ENCODE measurements at places on chromosomes 2 and 18.

GRCh38 chr2:9782197-9782719 is 61.0 kb upstream of the TAF1B start:
- DNase-seq: no peak

DNA sequence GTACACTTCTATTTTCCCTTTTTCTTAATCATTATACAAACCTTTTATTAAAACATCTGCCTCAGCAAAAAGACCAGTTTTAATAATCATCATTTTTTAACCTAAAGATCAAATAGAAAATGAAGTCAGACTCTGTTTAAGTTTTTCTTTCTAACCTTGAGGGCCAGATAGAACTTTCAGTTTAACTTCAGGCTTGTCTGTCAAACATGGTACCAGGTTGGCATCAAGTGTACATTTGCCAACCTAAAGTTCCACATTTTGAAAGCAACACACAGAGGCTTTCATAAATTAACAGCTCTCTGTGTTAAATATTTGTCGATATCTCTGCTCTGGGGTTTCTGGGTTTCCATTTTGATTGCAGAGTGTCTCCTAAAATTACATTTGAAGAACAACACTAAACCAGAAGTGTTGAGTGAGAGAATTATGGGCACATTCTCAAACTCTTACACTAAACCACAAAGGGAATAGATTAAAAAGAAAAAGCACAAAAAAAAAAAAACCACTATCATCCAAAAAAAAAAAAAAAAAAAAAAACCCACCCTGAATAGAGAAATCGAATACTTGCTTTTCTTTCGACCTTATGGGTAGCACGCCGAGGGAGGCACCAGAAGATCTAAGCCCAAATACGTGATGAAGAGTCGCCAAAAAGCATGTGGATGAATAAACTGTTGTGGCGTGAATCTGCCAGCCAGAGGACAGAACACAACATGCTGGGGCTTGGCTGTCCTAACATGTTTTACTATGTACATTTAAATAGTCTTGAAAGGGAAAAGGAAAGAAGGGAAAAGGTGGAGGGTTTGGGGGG is 166.2 kb downstream of the TCF4 start:
- no peak for DNase-seq

DNA sequence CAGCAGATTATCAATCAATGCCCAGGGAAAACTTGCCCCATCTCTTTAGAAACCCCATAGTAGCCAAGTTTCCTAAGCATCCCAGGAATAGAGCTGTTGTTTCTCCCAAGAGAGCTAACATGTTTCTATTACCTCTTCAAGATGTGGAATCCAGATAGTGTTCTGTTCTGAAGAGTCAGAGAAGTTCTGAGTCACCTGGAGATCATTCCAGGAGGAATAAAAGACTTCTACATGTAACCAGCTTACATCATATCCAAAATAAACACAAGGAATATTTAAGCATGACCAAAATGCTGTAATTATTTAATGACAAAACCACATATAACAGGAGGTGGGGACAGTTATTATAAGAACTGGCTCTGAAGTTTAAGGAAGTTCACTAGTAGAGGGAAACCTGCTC is 51.0 kb upstream of the GORASP2 start:
- no peak for DNase-seq

DNA sequence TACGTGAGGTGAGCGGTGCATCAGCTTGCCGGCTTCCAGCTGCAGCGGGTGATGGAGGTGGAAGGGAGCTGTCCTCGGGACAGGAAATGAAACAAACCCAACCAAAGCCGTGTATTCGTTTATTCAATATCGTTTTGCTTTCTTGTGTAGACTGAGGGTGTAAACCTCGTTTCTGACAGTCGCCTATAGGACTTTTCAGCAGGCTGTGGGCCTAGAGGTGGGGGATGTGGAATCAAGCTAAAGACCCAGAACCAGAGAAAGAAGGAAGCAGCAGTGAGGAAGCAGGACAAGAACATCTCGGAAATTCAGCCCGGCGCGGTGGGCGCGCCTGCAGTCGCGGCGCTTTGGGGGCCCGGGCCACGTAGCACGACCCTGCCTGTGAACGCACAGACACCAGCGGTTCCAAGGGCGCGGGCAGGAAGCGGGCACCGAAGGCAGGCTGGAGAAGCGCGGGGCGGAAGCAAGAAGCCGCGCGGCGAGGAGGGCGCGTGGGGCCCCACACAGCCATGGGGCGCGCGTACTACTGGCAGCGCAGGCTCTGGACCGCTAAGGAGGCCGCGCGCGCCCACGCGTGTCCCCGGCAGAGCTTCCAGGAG is 755 bp upstream of the ATP9B start:
- no peak for DNase-seq

GRCh38 chr2:196274387-196274809 is 103.0 kb upstream of the STK17B start:
- no peak for DNase-seq

GRCh38 chr2:234051374-234052070 is 1.0 kb downstream of the SPP2 start:
- no peak for DNase-seq

GRCh38 chr2:119487434-119488244 is 36.6 kb downstream of the SCTR start:
- no peak for DNase-seq

DNA sequence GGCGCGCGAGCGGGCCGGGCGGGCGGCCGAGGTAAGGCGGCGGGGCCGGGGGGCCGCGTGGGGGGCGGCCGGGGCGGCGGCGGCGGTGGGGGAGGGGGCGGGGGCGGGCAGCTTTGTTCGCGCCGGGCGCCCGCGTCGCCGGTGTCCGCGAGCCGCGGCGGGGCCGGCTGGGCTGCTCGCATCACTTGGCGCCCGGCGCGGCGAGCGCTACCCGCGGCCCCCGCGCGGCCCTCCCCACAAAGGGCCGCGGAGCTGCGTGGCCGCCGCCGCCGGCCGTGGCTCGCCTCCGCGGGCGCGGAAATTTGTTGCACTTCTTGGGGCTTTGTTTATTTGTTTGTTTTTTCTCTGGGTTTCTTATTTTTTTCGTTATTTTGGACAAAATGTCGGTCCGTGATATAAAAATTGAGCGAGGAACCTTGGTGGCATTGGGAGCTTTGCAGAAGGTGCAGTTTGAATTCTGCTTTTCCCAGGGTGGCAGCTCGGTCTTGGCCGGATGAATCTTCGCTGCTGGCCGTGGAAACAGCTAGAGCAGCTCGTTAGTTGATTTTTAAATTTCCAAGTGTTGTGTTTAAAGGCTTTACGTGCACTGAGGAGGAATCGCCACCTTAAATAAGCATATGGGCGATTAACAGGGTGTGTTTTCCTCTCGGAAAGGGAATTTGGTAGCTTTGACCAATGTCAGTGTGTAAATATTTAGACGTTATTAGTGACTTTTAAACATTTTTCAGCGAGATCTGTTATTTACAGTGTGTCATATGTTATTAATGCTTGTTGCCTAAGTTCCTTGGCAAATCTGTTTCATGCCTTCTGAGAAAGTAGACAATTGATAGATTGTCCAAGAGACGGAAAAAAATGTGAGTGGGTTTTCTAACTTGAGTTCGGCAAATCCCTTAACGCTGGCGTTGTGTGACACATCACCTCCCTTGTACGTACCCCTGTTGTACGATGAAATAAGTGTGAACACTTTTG is 822 bp downstream of the UBE2E3 start:
- DNase-seq: no peak

DNA sequence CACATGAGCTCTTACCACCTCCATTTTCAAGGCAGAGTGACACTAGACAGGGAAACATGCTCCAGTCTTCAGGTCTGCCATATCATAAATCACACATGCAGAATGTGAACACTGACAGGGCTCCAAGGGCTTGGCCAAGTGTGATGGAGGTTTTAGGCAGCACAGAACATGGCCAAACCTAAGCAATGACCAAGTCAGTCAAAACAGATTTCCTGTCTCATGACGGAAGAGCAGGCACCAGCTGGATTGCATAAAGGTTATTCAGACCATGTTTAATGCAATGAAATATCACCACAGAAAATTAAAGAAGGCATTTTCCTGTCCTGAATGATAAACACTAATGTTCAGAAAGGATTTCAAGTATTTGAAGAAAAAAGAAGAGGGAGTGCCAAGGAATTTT is 72.5 kb downstream of the SUMO1 start:
- DNase-seq: no peak

DNA sequence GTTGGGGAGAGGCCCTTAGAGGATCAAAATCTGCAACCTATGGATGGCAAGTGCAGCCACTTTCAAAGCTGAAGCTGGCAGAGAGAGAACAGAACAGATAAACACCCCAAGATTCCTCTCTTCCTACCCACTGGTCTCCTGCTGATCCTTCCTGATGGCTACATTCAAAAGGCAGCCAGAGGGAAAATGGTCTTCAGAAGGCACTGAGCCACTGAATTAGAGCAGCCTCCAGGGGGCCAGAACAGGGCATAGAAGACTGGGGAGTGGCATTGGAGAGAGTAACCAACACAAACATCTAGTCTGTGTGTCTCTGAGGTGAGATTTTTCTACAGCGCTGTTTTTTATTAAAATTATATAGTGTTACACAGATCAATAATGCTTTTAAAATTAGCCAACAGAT is 432.6 kb downstream of the PARD3B start:
- DNase-seq: no peak

DNA sequence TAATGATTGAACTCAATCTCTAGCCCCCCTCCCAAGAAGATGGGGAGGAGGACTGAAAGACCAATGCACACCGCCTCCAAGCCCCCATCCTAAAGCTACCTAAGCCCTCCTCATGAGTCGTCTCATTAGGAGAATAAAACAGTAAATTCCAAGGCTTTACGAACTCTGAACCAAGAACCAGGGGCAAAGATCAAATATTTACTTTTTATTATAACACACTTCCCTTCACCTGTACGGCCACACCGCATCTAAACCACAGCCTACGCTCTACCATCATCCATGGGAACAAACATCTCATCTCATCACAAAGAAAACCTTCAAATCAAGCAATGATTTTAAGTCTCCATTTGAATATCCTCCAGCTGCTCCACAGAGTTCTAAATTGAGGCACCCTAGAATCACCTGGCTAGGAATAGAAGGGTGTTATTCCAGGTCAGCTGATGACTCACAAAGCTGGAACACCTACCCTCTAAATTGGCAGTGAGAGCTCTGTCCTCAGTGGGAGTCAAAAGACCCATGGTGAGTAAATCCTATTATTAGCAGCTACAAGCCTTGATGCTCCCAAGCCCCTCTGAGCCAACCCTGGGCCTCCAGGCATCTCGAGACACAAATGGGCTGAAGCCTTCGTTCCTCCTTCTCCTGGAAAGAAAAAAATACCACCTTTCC is 45.6 kb upstream of the BZW1 start:
- no peak for DNase-seq

GRCh38 chr18:54228364-54228763 is 3.9 kb upstream of the MBD2 start:
- no peak for DNase-seq

DNA sequence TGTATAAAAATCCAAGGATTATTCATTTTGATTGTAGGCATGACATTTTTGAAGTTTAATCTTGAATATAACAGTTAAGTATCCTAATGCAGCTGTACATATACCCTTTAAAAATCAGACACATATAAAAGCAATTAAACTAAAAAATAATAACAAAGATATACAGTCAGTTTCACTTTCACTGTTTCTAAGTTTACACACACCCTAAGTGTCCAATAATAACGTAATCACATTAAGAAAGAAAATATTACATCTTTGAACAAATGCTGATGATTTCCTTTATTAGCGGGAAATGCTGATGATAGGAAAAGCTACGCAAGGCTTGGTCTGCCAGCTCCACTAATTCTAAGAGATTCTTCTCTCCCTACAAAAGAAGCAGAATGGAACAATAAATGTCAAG is 38.8 kb downstream of the RTTN start:
- DNase-seq: no peak

- no peak for DNase-seq
Observed at GRCh38 chr18:9720327-9720726, 12.2 kb downstream of the RAB31 start.

GRCh38 chr2:3132466-3132865 is 245.2 kb downstream of the EIPR1 start:
- no peak for DNase-seq

- DNase-seq: no peak
Observed at GRCh38 chr18:47788621-47789020, 141.8 kb downstream of the SMAD2 start.

DNA sequence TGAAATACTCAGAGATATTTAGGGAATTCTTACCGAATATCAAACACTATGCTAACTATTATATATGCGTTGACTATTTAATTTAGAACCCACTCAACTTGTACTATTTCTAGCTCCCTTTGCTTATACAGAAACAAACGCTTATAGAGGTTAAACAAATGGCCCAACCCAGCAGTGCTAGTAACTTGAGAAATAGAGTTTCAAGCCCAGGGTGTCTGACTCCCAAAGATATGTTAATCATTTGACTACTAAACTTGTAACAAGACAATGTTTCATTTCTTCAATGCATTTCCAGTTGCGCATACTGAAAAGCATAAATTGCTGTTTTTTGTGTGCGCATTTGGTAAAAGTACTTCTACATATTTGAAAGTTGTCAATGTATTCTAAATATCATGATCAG is 310.3 kb downstream of the GALNT13 start:
- DNase-seq: no peak

- DNase-seq: no peak
Observed at GRCh38 chr2:33230195-33230594, 246.3 kb upstream of the RASGRP3 start.

DNA sequence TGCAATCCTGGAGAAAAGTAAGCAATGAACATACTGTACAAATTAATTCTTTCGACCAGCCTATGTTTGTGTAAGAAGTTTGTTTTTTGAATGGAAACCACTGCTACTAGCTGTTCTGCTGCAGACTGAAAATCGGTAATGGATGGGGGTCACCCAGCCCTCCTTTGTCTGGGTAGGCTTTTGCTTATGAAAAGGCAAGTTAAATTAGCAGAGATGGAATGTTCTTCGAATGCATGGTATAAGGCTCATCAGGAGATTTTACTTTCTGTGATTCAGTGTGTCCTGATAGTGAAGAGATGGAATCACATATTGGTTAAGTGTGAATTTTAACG is 53.8 kb downstream of the EEF1B2 start:
- DNase-seq: no peak

DNA sequence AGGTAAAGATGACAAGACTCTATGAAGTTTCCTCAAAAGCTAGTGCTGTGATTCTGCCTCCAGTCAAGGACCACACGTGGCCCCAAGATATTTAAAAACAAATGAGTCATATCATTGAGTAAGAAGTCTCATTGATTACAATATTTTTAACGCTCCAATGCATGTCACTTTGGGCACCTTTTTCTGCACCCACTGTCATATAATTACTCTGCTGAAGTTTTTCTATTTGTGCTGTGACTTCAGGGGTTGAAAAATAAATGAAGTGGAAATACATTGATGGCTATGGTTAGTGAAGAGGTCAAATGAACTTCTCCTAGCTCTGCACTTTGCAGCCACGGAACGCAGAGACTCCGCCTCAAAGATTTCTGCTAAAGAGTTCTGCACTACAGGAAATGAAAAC is 344.3 kb upstream of the KYNU start:
- DNase-seq: no peak

- DNase-seq: no peak
Observed at GRCh38 chr2:20015482-20016083, 3.1 kb upstream of the MATN3 start.

DNA sequence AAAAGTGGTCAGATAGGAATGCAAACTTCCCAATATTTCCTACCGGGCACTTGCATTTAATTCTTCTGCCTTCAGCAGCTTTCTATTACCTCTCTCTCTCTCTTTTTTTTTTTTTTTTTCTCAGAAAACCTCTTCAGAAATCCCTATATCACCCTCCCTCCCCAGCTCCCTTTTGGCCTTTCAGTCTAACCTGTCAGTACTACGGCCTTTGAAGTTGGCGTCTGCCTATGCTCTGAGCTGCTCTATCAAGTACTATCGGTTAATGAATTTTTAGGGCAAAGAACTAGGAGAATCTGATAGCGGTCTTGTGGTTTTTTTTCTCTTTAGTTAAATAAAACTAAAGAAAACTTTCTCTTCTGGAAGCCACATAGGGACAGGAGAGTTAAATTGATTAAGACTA is 122.4 kb upstream of the MAPRE2 start:
- DNase-seq: no peak

Data from NK-92 treated with Interleukin-12 subunit alpha and Interleukin-12 subunit beta, amount 100 ng/mL, for 24 hours (cell line).